ENCODE measurements at places on chromosomes 2 and 18.
A peak's percentile ranks its signal among the peaks of the same experiment; 100 is the strongest.

- no peak for DNase-seq
These were observed 34.9 kb downstream of the CTIF start for GRCh38 chr18:48573632-48574283.

DNA sequence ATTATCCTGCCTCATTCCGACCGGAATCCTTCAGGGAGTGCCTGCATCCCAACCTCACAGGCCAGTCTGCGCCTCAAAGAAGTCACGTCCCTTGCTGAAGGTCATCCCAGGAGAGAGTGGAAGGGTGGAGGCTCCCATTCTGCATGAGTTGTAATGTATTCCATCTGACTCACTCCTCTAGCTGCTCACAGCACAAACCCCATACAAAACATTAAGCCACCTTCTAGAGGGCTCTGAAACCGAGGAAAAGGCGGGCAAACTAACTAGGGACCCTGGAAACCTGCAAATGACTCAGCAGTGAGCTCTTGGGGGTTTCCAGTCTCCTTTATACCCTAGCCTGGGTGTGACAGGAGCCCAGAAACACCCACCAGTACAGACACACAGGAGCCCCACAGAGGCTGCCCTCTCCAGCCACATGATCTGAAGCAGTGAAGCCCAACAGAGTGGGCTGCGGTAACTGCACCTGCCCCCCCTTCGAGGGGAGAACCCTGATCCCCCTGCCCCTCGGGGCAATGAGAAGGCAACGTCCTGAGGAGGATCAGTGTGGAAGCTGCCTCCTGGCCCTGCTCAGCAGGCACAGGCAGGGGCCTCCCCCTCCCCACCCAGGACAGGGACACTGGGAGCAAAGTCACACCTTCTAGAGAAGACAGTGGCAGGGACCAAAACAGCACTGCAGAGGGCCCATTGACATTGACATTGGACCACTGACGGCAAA lies 69.3 kb upstream of the SNTG2 start:
- no peak for DNase-seq

DNA sequence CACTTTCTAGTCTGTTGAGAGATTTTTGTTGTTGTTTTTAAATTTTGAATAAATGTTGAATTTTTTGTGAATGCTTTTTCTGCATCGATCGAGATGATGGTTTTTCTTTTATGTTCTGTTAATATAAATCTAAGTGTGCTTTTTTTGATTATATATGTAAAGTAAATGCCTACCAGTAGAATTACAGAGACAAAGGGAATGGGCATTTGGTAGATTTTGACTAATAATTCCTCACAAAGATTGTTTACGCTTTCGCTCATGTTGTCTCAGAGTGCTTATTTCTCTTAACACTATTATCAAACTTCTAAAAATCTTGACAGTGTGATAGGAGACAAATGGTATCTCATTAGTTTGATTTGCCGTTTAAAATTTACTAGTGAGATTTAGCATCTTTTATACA lies 3.7 kb downstream of the MYO3B start:
- no peak for DNase-seq

GRCh38 chr2:71938659-71939587 lies 208.7 kb downstream of the CYP26B1 start:
- no peak for DNase-seq

DNA sequence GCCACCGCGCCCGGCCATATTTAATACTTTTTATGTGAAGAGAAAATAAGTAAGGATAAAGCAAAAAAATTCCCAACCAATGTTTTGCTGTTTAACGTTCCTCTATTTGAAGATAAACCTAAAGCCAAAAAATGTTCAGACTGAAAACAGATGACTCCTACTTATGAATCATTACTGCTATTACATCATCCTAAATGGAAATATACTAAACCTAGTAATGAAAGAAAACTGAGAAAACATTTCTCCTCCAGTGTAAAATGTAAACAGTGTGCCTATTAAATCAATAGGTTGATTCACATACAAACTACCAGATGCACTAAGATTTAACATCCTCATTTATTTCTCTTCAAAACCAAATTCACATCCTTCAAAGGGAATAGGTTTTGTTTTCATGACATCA lies 43.5 kb downstream of the CWC22 start:
- DNase-seq = peak; percentile 80

DNA sequence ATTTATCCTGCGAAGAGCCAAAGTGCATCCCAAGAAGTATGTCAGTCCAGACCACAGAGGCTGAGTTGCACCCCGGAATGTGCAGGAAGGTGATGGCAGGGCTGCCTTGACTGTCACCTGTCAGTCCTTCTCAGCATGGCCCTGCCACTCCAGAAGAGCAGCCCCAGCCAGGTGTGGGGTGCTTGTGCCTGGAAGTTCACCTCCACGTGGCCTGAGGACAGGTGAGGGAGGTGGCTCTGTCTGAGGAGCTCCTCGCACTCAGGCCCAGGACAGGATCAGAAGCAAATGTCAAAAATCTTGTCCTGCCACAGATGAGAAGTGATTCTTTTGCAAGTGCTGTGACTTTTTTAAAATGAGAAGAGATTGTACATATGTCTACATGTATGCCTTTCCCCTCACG lies 31.4 kb upstream of the B3GNT7 start:
- no peak for DNase-seq

DNA sequence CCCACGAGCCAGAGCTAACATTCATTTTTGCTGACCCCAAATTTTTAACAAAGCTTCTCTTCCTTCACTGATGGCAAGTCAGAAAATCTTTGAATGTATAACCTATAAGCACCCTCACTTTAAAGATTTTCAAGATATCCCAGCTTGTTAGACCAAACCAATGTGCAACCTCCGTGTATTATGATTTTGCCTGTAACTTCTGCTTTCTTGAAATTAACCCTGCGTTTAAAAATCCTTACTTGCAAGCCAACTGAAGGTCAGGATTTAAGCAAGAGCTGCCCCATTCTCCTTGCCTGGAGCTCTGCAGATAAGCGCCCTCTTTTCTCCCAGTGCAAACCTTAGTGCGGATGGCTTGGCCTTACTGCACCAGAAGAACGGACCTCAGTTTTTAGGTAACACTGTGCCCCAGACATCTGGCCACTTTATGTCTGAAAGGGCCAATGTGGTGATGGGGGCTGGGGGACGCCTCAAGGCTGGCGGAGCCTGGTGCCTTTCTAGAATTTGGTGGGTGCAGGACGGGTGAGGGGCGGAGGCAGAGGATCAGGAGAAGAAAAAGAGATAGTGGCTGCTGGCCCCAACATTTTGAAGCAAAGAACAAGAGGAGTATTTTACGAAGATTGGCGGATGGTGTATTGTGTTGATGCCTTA lies 805 bp upstream of the TNFRSF11A start:
- DNase-seq = no peak

- no peak for DNase-seq
These were observed 9.6 kb downstream of the HOXD8 start for GRCh38 chr2:176138923-176139660.

DNA sequence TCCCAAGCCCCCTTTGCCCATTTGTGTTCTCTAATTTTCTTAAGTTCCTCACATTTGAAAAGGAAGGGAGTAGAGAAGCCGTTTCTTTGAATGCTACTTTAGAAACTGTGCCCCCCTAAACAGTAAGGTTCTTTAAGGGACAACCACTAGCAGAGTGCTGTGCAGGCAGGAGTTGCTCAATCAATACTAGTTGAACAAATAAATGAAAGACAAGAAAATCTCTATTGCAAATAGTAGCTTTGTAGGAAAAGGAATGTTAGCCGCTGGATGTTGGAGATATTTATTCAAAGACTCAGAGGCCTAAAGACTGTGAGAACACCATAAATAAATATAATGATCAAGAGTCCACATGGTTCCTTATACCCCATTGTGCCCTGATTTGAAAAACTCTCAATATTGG lies 119.8 kb upstream of the SMAD7 start:
- DNase-seq = peak; percentile 43

DNA sequence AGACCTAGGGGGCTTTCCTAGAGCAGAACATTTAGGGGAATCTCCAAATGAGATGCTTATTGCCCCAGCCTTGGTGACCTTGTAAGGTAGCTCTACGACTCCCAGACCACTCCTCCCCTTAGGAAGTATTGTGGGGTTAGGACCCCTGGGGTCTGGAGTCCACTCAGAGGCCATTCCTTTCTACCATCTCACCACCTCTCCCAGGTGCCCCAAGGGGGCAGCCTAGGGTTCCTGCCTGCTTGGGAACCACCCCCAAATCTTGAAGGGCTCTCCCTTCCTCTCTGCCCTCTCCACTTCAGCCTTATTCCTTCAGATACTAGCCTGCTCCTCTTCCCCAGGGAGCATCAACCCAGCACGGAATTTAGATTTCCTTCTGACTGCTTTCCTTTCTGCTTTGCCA lies 17.5 kb upstream of the EXOC6B start:
- no peak for DNase-seq

- DNase-seq = no peak
These were observed 59.3 kb upstream of the ACVR1 start for GRCh38 chr2:157935378-157935906.

DNA sequence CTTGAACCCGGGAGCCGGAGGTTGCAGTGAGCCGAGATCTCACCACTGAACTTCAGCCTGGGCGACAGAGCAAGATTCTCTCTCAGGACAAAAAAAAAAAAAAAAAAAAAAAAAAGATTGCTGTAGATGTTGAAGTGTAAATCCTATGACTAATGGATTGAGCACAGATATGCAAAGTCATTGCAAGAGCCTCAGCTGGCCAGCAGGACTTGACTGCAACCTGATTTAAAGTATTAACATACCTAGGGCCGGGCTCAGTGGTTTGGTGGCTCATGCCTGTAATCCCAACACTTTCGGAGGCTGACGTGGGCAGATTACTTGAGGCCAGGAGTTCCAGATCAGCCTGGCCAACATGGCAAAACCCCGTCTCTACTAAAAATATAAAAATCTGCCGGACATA lies 103.4 kb upstream of the MSH2 start:
- DNase-seq = peak; percentile 86

GRCh38 chr2:232523682-232524597 lies 2.0 kb upstream of the CHRND start:
- DNase-seq = peak; percentile 5

GRCh38 chr2:121485039-121485438 lies 45.6 kb upstream of the RNU4ATAC start:
- peak; percentile 84 for DNase-seq
